Stimulated activated CD8-positive, alpha-beta memory T cell treated with anti-CD3 and anti-CD28 coated beads, Interleukin-2, amount 100 ng/mL, for 48 hours (primary cell): ENCODE measurements at places on chromosomes 1 and 21.

DNA sequence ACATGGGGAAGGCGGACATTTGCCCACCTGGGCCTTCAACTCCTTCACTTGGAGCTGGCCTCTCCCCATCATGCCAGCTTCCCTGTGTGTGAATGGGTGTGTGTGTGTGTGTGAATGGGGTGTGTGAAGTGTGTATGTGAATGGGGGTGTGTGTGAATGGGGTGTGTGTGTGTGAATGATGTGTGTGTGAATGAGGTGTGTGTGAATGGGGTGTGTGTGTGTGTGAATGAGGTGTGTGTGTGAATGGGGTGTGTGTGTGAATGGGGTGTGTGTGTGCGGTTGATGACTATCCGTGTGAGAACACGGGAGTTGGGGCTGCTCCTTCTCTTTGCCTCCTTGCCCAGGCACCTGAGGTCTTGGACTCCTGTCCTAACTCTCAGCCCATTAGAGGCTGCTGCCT, 9.6 kb downstream of the MFSD2A start:
- DNase-seq, result no peak

DNA sequence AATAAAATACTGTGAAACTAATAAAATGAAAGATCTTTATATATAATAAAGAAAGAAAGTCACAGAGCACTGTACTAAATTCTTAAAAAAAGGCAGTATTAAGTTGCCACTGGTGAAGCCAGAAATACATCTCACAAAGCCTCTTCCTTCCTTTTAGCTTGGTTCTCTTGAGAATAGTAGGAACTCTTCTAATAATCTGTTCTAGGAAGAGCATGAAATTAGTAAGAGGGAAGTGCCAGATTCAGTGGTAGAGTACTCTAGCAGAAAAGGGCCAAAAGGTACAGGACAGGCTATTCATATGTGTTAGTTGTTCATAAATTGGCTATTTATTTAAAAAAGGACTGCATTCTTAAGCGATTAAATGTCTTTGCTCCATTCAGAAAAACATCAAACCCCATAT, 33.7 kb downstream of the CTTNBP2NL start:
- no peak for DNase-seq

DNA sequence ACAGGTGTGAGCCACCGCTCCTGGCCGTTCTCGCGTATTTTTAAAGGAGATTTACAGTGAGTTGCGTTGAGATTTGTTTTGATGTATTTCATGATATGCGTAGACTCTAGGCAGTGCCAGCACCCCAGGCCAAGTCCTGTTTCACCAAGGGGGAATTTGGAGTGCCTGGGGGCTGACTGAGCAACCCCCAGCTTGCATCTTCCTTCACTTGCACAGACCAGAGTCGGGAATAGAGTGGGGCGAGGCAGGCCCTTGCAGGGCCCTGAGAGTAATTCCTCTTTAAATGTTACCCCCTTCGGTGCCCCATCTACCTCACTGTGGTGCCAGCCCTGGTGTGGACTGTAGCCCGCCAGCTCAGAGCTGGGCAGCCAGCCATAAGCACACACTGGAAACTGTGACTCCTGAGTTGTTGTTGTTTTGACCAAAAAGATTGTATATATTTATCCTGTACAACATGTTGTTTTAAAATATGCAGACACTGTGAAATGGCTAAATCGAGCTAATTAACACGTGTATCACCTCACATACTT, 269.5 kb downstream of the NPHP4 start:
- no peak for DNase-seq

- no peak for DNase-seq
Observed at GRCh38 chr1:86447198-86447790, 21.4 kb upstream of the CLCA1 start.

GRCh38 chr1:222792744-222793143, 22.1 kb upstream of the DISP1 start:
- DNase-seq, result no peak
